AG20443 (cell line): ENCODE measurements at places on chromosomes 7 and 10.

DNA sequence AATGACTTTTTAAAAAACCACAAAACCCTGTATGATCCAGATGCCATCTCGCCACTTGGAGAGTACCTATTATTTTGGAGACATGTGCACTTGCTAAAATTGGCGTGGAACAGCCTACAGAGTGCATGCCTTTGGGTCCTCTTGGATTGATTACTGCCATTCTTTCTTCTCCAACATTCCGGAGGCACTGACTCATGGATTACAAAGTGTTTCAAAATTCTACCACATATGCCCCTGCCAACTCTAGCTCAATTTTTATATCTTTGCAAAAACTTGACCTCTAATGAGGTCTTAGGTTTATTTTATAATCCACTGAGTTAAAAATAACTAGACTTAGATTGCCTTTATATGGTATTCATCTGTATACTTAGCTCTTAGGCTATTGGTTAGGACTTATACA, 55.8 kb upstream of the KIF5B start:
- peak; percentile 82 for DNase-seq

DNA sequence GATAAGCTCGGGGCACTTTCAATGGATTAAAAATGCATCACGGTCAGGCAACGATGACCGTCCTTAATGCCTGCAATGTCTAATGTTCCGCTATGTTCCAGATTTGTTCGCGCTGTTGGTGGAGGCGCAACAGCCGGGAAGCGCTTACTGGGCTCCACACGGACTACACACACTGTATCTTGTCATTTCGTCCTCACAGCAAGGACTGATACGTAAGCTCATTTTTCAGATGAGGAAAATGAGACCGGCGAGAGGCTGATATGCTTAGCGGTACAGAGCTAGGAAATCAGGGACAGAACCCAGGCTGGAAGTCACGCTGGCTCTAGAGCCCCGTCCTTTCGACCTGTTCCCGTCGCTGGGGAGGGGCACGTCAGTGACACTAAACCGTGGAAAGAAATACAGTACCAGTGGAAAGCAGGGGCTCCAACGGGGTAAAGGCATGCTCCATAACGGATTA, 670 bp downstream of the TPK1 start:
- DNase-seq = peak; percentile 48

- DNase-seq = no peak
These were observed 194.2 kb downstream of the CAMK1D start for GRCh38 chr10:12543589-12543988.

- peak; percentile 47 for DNase-seq
These were observed 2.1 kb downstream of the EPHB4 start for GRCh38 chr7:100825215-100825671.

DNA sequence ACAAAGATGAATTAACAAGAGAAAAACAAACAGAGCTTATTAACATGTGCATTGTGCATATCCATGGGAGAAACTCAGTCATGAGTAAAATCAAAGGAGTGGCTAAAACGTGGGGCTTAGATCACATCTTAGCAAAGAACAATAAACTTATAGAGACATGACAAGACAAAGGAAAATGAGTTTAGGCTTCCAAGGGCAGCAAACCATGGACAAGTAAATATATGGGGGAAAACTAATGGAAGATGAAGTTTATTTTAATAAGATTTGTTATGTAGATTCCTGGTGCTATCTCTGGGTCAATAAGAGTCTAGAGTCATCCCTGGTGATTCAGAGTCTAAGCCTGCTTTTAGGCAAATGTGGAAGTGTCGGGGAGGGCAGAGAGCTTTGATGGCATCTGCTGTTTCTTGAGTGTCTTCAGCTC, 87.2 kb upstream of the PLPP4 start:
- no peak for DNase-seq

DNA sequence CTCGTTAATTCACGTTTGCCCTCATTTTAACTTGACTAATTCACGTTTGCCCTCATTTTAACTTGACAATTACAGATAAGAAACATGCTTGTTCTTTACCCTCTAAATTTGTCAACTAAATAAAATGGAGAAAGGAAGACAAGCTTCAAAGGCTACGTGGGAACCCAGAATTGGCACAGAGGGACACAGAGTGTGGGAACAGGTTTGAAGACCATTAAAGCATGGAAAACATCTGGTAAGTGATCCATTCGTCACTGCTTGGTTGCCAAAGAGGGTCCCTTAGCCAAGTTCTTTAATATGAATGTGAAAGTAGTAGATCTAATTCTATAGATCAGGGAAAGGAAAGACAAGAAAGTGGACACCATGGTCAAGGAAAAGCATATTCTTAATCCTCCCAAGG, 57.2 kb downstream of the ITIH5 start:
- no peak for DNase-seq

GRCh38 chr10:78260141-78260540, 226.5 kb downstream of the RPS24 start:
- DNase-seq = no peak

DNA sequence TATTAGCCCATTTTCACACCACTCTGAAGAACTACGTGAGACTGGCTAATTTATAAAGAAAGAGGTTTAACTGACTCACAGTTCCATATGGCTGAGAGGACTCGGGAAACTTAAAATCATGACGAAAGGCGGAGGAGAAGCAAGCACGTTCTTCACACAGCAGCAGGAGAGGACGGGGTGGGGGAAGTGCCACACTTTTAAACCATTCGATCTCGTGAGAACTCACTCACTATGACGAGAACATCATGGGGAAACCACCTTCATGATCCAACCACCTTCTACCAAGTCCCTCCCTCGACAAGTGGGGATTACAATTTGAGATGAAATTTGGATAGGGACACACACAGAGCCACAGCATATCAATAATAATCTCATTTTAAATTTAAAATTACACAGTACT, 80.2 kb downstream of the VWDE start:
- no peak for DNase-seq
